ENCODE measurements at places on chromosomes 5 and 9.

- H3K27ac ChIP-seq = no peak overlapping the region
- H3K36me3 ChIP-seq = no peaks in the 10 kb centered on the region
- no peak for DNase-seq
- H3K4me3 ChIP-seq = no peak overlapping the region
These were observed 17.6 kb downstream of the FIBCD1 start for GRCh38 chr9:130921300-130921988.

- no peak for DNase-seq
- H3K36me3 ChIP-seq = peaks cover 8% of the 10 kb centered on the region
- no peak overlapping the region for H3K4me3 ChIP-seq
- no peak overlapping the region for H3K27ac ChIP-seq
These were observed 29.4 kb upstream of the HSD17B3 start for GRCh38 chr9:96331236-96331947.

DNA sequence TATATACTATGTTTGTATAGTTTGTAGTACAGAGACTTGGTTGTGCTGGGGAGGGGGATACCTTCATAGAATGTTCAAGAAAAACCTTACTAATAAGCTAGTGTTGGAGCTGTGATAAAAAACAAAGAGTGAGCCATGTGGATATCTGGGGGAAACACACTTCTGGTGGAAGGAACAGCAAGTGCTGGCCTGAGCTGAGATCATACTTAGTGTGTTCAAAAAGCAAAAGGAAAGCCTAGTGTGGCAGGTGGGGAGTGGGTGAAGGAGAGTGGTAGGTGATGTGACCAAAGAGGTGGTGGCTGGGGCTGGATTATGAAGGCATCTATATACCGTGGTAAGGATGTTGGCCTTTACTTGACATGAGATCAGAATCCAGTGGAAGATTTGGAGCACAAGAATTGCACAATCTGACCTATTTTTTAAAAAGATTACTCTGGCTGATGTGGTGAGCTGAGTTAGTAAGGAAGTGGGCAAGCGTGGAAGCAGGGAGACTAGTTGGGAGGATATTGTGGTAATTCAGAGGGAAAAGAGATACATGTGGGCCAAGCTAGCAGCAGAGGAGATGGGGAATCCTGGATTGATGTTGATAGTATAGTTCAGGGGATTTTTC lies 26.6 kb downstream of the PALM2AKAP2 start:
- no peaks in the 10 kb centered on the region for H3K36me3 ChIP-seq
- H3K4me1 ChIP-seq = no peaks in the 10 kb centered on the region
- no peak for DNase-seq
- peak overlapping the region; percentile 46 for H3K27ac ChIP-seq
- H3K27me3 ChIP-seq = no peaks in the 10 kb centered on the region

DNA sequence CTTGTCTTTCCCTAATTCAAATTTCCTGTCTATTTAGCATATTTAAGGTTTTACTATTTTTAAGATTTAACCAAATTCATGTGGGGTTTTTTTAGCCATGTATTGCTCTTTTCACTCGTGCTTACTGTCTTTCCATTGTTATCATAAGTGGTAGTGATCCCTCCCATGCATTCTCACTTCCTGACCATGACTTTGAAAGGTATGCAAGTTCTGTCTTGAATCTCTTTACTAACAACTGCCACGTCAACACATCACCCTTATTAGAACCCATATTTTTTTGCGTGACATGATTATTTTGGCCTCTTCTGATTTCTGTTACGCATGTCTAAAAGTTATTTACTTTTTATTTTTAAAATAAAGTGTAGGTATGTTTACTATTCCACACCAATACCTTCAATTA lies 94.7 kb upstream of the CDH6 start:
- H3K36me3 ChIP-seq = no peaks in the 10 kb centered on the region
- no peaks in the 10 kb centered on the region for H3K27me3 ChIP-seq
- no peaks in the 10 kb centered on the region for H3K4me1 ChIP-seq
- DNase-seq = no peak

GRCh38 chr5:173557123-173557903 lies 59.1 kb downstream of the BOD1 start:
- H3K4me3 ChIP-seq = no peak overlapping the region
- peaks cover 62% of the 10 kb centered on the region for H3K27me3 ChIP-seq
- DNase-seq = no peak
- no peak overlapping the region for H3K27ac ChIP-seq
- no peaks in the 10 kb centered on the region for H3K36me3 ChIP-seq
- no peaks in the 10 kb centered on the region for H3K4me1 ChIP-seq

DNA sequence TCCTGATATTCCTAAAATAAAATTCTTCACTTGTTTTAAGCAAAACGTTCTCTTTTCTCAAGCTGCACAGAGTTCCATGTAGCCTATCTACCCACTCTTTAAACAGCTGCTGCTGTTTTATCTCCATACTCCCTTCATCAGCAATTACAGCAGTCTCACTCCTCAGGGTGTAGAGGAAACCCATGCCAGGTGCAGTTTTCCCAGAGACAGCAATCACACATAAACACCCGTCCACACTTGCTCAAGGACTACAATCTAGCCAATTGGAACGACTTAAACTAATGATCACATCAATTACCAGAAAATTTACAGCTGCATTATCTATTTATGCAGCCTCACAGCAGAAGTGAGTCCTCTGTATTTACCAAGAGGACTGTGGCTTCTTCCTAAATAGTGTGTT lies 141.7 kb downstream of the HTR1A start:
- H3K27ac ChIP-seq = no peak overlapping the region
- no peak overlapping the region for H3K4me3 ChIP-seq
- no peaks in the 10 kb centered on the region for H3K4me1 ChIP-seq
- no peak for DNase-seq

- no peaks in the 10 kb centered on the region for H3K36me3 ChIP-seq
- peaks cover 10% of the 10 kb centered on the region for H3K4me1 ChIP-seq
- no peak overlapping the region for H3K27ac ChIP-seq
- no peaks in the 10 kb centered on the region for H3K27me3 ChIP-seq
- DNase-seq = peak; percentile 66
- H3K4me3 ChIP-seq = no peak overlapping the region
These were observed 77.0 kb downstream of the CSNK1A1 start for GRCh38 chr5:149474198-149474597.

- no peak overlapping the region for H3K4me3 ChIP-seq
- no peaks in the 10 kb centered on the region for H3K4me1 ChIP-seq
- no peaks in the 10 kb centered on the region for H3K27me3 ChIP-seq
- no peaks in the 10 kb centered on the region for H3K36me3 ChIP-seq
- H3K27ac ChIP-seq = no peak overlapping the region
These were observed 11.1 kb upstream of the ESM1 start for GRCh38 chr5:54996466-54996865.

DNA sequence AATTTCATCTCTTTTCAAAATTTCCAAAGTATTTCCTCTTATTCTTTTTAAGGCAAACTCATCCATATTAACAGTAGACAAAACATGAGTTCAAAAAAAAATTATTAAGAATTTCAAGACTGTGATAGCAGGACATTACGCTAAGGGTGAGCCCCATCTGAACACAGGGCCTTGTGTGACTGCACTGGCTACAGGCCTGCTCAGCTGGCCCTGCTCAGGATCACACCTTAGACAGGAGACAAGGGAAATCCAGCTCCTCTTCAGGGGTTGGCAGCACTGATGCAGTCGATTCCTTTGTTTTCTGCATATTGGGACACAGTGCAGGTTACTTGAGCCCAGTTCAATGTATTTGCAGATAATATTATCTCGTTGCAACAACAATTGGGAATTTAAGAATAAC lies 444.7 kb downstream of the PLK2 start:
- no peak for DNase-seq
- H3K27me3 ChIP-seq = no peaks in the 10 kb centered on the region
- no peak overlapping the region for H3K27ac ChIP-seq
- no peaks in the 10 kb centered on the region for H3K4me1 ChIP-seq
- no peaks in the 10 kb centered on the region for H3K36me3 ChIP-seq

DNA sequence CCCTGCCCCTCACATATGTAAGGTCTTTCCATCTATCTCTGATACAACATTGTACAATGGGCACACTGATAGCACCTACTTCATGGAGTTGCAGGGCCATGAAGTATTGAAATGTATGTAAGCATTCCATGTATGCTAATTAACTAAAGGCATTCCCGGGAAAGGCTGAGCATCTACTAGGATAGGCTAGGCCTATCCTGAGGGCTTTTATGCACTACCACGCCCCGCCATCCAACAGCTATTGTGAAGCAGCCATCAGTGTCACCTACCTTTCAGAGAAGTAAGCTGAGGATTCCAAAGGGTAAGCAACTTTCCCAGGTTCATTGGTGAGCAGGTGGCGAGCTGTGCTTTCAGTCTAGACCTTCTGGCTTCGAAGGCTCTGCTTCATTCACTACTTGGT lies 47.6 kb downstream of the NSG2 start:
- no peaks in the 10 kb centered on the region for H3K4me1 ChIP-seq
- H3K27me3 ChIP-seq = no peaks in the 10 kb centered on the region
- no peak overlapping the region for H3K4me3 ChIP-seq

DNA sequence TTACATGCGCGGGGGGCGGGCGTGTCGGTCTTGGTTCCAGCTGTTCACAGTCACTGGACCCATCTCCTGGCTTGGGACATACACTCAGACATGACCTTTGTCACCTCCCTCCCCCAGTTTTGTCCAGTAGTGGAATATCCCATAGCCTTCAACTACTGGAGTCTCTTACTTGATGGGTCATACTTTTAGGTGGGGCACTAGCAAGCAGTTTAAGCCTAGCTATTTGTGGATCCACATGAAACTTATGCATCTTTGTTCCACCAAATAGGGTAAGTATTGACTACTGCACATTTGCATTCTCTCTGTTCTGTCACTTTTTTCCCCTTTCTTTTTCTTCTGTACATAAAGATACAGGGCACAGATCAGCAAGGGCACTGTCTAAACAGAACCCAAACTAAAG lies 15.4 kb upstream of the MAMDC2 start:
- no peak overlapping the region for H3K27ac ChIP-seq
- DNase-seq = no peak
- H3K4me3 ChIP-seq = no peak overlapping the region
- no peaks in the 10 kb centered on the region for H3K27me3 ChIP-seq

DNA sequence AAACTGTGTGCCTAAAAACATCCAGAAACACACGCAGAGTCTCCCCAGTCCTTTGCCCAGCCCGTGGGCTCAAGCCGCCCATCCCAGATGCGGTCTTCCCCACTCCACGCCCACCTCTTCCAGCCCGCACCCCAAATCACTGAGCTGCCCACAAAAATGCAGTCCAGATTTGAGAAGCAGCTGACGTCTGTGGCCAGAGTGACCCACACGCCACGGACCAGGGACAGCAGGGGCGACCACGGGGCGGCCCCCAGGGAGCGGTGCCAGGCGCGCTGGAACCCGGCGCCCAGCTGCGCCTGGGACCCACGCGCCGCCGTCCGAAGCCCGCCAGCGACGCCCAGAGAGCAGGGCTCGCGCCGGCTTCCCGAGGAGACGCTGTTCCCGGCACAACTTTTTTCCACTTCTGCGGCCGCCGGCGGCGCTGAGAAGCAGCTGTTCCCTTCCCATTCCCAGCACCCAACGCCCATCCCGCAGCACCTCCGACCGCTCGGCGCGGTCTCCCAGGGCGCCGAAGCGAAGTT lies 674 bp downstream of the LHFPL2 start:
- H3K27me3 ChIP-seq = no peaks in the 10 kb centered on the region
- H3K36me3 ChIP-seq = no peaks in the 10 kb centered on the region
- peaks cover 28% of the 10 kb centered on the region for H3K4me1 ChIP-seq

DNA sequence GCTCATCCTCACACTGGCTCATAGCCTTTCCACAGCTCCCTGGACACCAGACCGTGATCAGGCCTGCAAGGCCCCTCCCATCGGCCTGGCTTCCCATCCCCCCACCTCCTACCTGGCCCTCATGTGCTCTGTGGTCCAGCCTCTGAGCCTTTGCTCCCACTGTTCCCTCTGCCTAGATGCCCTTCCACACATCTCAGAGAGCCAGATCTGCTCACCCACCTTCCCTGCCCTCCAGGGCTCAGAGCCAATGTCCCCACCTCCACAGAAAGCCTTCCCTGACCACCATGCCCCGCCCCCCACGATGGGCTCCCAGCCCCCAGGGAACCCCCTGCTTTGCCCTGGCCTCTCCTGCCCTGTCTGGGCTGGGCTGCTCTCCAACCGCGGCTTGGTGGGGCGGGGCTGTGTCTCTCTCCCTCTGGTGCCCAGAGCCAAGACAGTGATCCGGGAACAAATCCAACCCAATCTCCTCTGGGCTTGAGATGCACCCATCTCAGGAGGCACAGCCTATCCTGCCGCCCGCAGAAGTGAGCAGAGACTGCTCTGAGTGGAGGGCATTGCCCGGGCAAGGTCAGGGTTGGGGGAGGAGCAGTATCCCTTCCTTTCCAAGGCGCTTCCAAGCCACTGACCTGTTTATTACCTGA lies 1.6 kb downstream of the NINJ1 start:
- H3K27me3 ChIP-seq = no peaks in the 10 kb centered on the region
- H3K4me1 ChIP-seq = peaks cover 47% of the 10 kb centered on the region
- DNase-seq = no peak
- peak overlapping the region; percentile 76 for H3K4me3 ChIP-seq
- H3K36me3 ChIP-seq = peaks cover 5% of the 10 kb centered on the region

DNA sequence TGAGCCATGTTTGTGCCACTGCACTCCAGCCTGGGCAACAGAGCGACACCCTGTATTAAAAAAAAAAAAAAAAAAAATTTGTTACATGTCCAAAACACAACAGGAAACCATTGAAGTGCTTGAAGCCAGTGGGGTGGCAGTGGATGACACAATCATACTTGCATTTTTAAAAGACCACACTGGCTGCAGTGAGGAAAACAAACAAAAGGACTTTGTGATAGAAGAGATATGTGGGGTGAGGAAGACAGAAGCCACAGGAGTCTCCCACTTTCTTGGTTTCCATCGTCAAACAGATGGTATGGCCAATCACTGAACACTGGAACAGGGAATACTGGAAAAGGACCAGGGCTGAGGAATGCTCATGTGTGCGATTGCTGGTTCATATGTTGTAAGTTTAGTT lies 20.9 kb upstream of the COMMD10 start:
- H3K4me1 ChIP-seq = no peaks in the 10 kb centered on the region
- DNase-seq = no peak
- no peak overlapping the region for H3K27ac ChIP-seq
- no peaks in the 10 kb centered on the region for H3K36me3 ChIP-seq
- no peak overlapping the region for H3K4me3 ChIP-seq
- no peaks in the 10 kb centered on the region for H3K27me3 ChIP-seq

- no peaks in the 10 kb centered on the region for H3K27me3 ChIP-seq
- H3K4me1 ChIP-seq = no peaks in the 10 kb centered on the region
- no peak overlapping the region for H3K4me3 ChIP-seq
- no peak overlapping the region for H3K27ac ChIP-seq
These were observed 229.1 kb downstream of the MTRR start for GRCh38 chr5:8098081-8098480.

DNA sequence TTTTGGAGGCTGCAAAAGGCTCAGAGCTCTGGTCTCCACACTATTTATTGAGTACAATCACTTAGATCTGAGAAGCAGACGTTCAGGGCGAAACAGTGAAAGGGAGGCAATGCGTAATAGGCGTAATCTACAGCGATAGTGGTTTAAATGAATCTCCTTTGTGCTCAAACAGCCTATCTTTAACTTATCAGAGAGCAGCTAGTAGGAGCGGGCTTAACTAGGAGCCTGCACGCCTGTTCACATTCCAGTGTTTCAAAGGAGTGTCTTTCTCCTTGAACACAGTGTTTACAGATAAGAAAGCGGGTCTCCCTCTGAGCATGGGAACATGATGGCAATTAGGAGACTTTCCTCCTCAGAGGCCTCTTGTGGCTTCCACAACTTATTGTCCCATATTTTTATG lies 49.4 kb downstream of the AP3B1 start:
- no peaks in the 10 kb centered on the region for H3K4me1 ChIP-seq
- H3K27me3 ChIP-seq = no peaks in the 10 kb centered on the region
- DNase-seq = no peak
- H3K4me3 ChIP-seq = no peak overlapping the region
- H3K36me3 ChIP-seq = peaks cover 9% of the 10 kb centered on the region
